ENCODE measurements at places on chromosomes 5 and 9. TPM values are rescaled to one million over a fixed set of nuclear protein-coding genes. Genes with fewer than 3 reads are reported as not detected.

Gene TLE4
- 12.1 TPM for total RNA-seq

GRCh38 chr5:152711801-152712388, 306.8 kb upstream of the NMUR2 start:
- H3K27me3 ChIP-seq, result no peaks in the 10 kb centered on the region
- no peak overlapping the region for H3K27ac ChIP-seq
- DNase-seq, result no peak
- H3K4me3 ChIP-seq, result no peak overlapping the region

- DNase-seq, result no peak
- H3K36me3 ChIP-seq, result peaks cover 40% of the 10 kb centered on the region
- H3K4me3 ChIP-seq, result no peak overlapping the region
- H3K27me3 ChIP-seq, result no peaks in the 10 kb centered on the region
Measured at GRCh38 chr5:32254881-32255539, 57.7 kb downstream of the MTMR12 start.

- no peak overlapping the region for H3K4me3 ChIP-seq
- DNase-seq, result peak; percentile 42
- H3K27ac ChIP-seq, result no peak overlapping the region
- no peaks in the 10 kb centered on the region for H3K4me1 ChIP-seq
Measured at GRCh38 chr9:87883990-87884389, 1.3 kb downstream of the SPATA31E1 start.

DNA sequence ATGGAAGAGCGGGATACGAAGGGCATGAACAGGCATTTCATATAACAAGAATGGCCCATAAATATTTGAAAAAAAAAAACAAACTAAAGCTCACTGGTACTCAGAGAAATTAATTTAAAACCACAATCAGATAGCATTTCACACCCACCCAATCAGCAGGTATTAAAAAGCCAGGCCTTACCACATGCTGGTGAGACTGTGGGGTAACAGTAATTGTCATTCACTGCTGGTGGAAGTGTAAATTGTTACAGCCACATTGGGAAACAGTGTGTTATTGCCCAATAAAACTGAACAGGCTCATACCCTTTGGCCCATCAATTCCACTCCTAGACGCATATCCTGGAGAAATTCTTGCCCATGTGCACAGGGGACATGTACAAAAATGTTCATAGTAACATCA, 66.0 kb downstream of the PLAC8L1 start:
- peaks cover 10% of the 10 kb centered on the region for H3K27me3 ChIP-seq
- H3K4me3 ChIP-seq, result no peak overlapping the region
- no peaks in the 10 kb centered on the region for H3K36me3 ChIP-seq

Gene NRARP
- 12.9 TPM for total RNA-seq

Gene WWC1
- 2.4 TPM for total RNA-seq

- no peak overlapping the region for H3K4me3 ChIP-seq
- no peaks in the 10 kb centered on the region for H3K4me1 ChIP-seq
- no peak overlapping the region for H3K27ac ChIP-seq
- peak; percentile 6 for DNase-seq
Measured at GRCh38 chr5:127254729-127255284, 35.8 kb upstream of the MEGF10 start.

GRCh38 chr5:95440825-95441224, 49.7 kb downstream of the FAM81B start:
- H3K27ac ChIP-seq, result no peak overlapping the region
- no peak overlapping the region for H3K4me3 ChIP-seq
- H3K4me1 ChIP-seq, result no peaks in the 10 kb centered on the region
- no peaks in the 10 kb centered on the region for H3K36me3 ChIP-seq
- peaks cover 29% of the 10 kb centered on the region for H3K27me3 ChIP-seq

- no peaks in the 10 kb centered on the region for H3K27me3 ChIP-seq
- H3K4me1 ChIP-seq, result no peaks in the 10 kb centered on the region
- H3K36me3 ChIP-seq, result no peaks in the 10 kb centered on the region
Measured at GRCh38 chr5:68729678-68730077, 364.1 kb upstream of the SLC30A5 start.

DNA sequence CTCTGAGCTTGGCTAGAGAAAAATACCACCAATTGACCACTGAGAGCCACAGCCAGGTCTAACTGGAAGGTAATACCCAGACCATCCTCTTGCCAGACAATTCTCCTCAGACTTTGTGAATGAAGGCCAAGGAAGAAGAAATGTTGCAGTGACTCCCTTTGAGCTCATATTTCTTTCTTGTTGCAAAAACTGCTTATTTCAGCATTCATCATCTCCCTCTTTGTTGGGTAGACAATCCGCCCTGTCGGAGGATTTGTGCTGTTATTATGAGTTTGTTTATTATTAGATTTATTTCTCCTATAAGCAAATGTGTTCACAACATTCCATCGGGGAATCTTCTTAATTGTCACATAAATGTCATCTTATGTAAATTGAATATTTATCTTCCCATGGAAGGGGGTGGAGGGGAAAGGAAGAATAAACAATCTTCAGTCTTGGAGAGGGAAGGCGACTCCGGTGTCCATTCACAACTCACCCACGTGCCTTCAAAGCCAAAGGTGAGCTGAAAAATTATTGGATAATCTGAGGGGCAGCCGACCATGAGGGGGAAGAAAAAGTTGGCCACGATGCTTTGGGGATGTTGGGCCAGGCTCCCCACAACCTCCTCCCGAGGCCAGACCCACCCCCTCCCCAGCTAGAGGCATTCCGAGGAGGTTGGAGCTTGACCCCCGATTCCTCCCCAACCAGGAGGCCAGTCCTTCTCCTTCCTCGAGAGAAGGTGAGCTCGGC, 1.8 kb upstream of the JADE2 start:
- peak overlapping the region; percentile 82 for H3K27ac ChIP-seq
- DNase-seq, result no peak

DNA sequence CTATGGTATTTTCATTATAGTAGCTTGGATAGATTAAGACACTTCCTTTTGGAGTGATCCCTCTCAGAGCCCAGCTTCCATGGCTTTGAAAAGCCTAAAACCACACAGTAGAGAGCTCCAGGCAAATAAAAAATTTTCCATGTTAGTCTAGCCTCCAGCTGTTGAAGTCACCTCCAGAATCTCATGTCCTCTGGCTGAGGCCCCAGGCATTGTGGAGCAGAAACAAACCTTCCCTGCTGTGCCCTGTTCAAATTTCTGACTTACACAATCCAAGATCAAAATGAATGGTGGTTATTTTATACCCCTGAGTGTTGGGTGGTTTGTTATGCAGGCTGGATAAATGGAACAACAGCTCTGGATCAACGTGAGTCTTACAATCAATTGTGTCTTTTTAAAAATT, 203.9 kb downstream of the ICE1 start:
- DNase-seq, result no peak
- H3K4me3 ChIP-seq, result no peak overlapping the region
- H3K27me3 ChIP-seq, result no peaks in the 10 kb centered on the region
- H3K4me1 ChIP-seq, result peaks cover 3% of the 10 kb centered on the region

GRCh38 chr5:10695055-10695649, 65.9 kb downstream of the DAP start:
- H3K27ac ChIP-seq, result no peak overlapping the region
- H3K4me3 ChIP-seq, result no peak overlapping the region
- peaks cover 1% of the 10 kb centered on the region for H3K36me3 ChIP-seq
- DNase-seq, result peak; percentile 63
- H3K4me1 ChIP-seq, result peaks cover 11% of the 10 kb centered on the region
- no peaks in the 10 kb centered on the region for H3K27me3 ChIP-seq

Gene SPATA9
- total RNA-seq, result not detected

- H3K27me3 ChIP-seq, result peaks cover 3% of the 10 kb centered on the region
- DNase-seq, result no peak
- no peak overlapping the region for H3K27ac ChIP-seq
- H3K36me3 ChIP-seq, result no peaks in the 10 kb centered on the region
- H3K4me1 ChIP-seq, result peaks cover 2% of the 10 kb centered on the region
- no peak overlapping the region for H3K4me3 ChIP-seq
Measured at GRCh38 chr5:96022971-96023370, 61.3 kb upstream of the ELL2 start.

DNA sequence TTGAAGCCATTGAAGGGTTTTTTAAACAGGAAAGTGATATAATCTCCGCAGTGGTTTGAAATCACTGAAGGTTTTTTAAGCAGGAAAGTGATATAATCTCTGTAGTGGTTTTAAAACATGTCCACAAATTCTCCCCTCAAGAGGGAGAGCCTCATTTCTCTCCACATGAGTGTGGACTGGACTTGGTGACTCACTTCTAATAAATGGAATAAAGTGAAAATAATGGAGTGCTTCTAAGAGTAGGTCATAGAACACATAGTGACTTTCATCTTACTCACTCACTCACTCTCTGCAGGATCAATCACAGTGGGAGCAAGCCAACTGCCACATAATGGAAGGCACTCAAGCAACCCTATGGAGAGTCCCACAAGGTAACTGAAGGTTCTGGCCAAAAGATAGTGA, 12.0 kb downstream of the CTNNAL1 start:
- DNase-seq, result no peak
- H3K4me1 ChIP-seq, result peaks cover 4% of the 10 kb centered on the region
- H3K36me3 ChIP-seq, result peaks cover 13% of the 10 kb centered on the region
- peaks cover 3% of the 10 kb centered on the region for H3K27me3 ChIP-seq
- H3K4me3 ChIP-seq, result no peak overlapping the region

DNA sequence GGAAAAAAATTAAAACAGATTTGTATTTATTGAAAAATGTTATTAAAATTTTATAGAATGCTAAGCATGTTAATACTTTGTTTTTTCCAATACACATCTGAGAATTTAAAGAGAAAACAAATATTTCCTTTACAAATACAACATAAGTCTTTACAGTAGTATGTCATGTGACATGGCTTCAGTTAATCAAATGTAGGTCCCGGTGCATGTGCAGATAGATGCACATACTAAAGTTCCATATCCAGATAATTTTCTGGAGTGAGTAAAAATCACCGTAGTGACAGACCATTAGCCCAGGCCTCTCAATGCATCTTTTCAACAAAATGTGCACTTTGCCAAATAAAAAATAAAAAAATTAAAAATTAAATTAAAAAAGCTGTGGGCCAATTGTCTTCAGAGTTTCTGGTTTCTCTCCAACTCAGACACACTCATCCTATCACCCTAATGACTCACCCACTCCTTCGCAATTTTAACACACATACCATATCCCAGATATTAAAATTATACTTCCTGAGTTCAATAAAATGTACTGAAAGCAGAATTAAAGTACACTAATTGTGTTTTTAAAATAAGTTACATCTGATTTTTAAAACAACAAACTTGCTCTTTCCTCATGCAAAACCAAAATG, 508.1 kb downstream of the NR2F1-AS1 start:
- DNase-seq, result no peak
- H3K27ac ChIP-seq, result no peak overlapping the region
- H3K4me3 ChIP-seq, result no peak overlapping the region
- no peaks in the 10 kb centered on the region for H3K27me3 ChIP-seq
- H3K4me1 ChIP-seq, result no peaks in the 10 kb centered on the region

GRCh38 chr5:79785983-79786382, 96.3 kb downstream of the CMYA5 start:
- DNase-seq, result no peak
- H3K4me3 ChIP-seq, result no peak overlapping the region
- no peak overlapping the region for H3K27ac ChIP-seq
- H3K27me3 ChIP-seq, result peaks cover 10% of the 10 kb centered on the region
- no peaks in the 10 kb centered on the region for H3K4me1 ChIP-seq
- H3K36me3 ChIP-seq, result no peaks in the 10 kb centered on the region

DNA sequence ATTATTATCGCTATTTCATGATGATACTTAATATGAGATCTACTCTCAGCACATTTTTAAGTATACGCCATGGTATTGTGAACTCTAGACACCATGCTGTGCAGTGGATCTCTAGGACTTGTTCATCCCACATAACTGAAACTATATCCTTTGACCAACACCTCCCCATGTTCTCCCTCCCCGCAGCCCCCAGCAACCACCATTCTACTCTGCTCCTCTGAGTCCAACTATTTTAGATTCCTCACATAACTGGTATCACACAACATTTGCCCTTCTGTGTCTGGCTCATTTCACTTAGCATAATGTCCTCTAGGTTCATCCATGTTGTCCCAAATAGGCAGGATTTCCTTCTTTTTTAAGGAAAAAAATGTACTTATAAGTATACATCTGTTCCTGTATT, 6.6 kb upstream of the TBC1D2 start:
- H3K27ac ChIP-seq, result no peak overlapping the region
- no peak overlapping the region for H3K4me3 ChIP-seq
- DNase-seq, result no peak
- H3K27me3 ChIP-seq, result peaks cover 9% of the 10 kb centered on the region

Gene PCDHGA6
- 0.31 TPM for total RNA-seq

DNA sequence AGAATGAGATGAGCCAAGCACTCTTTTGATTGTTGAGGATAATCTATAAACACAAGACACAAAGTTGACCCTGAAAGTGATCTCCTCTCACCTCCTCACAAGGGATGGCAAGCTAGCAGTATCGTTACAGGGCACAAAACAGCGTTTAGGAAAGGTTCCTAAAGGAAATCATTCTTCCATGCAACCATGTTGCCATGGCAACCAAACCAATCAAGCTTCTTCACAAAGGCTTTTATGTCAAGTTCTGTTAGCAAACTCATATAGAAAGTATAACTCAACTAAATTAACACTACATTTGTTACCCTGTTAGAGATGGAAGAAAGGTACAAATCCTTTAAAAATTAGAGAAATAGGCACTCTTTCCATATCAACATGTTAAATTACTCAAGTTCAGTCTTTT, 1016.8 kb upstream of the DMAC1 start:
- no peaks in the 10 kb centered on the region for H3K36me3 ChIP-seq
- H3K4me3 ChIP-seq, result no peak overlapping the region
- no peaks in the 10 kb centered on the region for H3K27me3 ChIP-seq

- no peak overlapping the region for H3K27ac ChIP-seq
- H3K4me3 ChIP-seq, result no peak overlapping the region
- peaks cover 13% of the 10 kb centered on the region for H3K27me3 ChIP-seq
- H3K4me1 ChIP-seq, result no peaks in the 10 kb centered on the region
- no peak for DNase-seq
- H3K36me3 ChIP-seq, result no peaks in the 10 kb centered on the region
Measured at GRCh38 chr9:84371737-84372136, 31.2 kb upstream of the SLC28A3 start.

Gene ZNF354C
- total RNA-seq, result 4.0 TPM

- no peak overlapping the region for H3K27ac ChIP-seq
- DNase-seq, result no peak
- peaks cover 2% of the 10 kb centered on the region for H3K36me3 ChIP-seq
- H3K27me3 ChIP-seq, result no peaks in the 10 kb centered on the region
- H3K4me3 ChIP-seq, result no peak overlapping the region
Measured at GRCh38 chr9:98236901-98237487, 18.5 kb downstream of the TBC1D2 start.

Gene PPP1R26
- 0.69 TPM for total RNA-seq

All from activated CD4-positive, alpha-beta T cell treated with anti-CD3 and anti-CD28 coated beads, Interleukin-2, amount 10 ng/mL, durations not matched to agents 24 days and 14 days (primary cell).